CD4-positive, alpha-beta T cell treated with Interleukin-4 for 1 hour (primary cell): ENCODE measurements at places on chromosomes 2 and 18.

- no peak for DNase-seq
Observed at GRCh38 chr2:166932032-166932431, 43.8 kb downstream of the XIRP2 start.

DNA sequence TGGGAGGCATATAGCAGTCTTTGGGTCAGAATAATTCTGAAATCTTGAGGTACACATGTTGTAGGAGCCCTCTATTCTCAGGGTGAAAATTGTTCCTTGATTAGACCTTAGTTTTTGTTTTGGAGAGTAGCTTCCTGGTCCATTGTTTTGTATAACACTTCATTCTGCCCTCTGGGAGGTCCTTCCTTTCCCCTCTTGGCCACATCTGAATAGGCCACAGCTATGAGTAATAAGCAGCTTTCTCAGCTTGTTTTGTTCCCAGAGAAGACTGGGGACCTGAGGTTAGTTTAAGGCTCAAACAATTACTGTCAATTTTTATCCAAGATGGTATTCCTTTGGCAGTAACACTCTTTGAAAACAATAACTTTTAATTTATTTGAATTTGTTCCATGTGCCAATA is 72.6 kb upstream of the NOL4 start:
- no peak for DNase-seq

- no peak for DNase-seq
Observed at GRCh38 chr2:126857502-126857901, 41.2 kb upstream of the TEX51 start.

- DNase-seq, result no peak
Observed at GRCh38 chr2:138632066-138632620, 130.6 kb downstream of the SPOPL start.

DNA sequence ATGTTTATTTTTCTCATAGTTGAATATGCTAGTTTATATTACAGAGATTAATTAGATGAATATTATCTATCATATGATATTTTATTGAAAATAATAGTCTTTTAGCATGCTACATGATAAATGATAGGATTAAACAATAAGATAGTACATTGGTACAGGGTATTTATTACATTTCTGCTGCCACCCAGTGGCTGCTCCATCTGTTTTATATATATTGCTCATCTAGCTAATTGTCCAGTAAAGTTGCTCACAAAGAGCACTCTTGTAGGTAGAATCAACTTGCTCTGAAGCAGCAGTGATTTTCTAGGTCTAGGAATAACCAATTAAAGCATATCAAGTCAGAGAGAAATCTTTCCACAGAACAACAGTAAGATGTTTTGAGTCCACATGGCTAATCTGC is 183.3 kb downstream of the ASXL3 start:
- DNase-seq, result no peak

DNA sequence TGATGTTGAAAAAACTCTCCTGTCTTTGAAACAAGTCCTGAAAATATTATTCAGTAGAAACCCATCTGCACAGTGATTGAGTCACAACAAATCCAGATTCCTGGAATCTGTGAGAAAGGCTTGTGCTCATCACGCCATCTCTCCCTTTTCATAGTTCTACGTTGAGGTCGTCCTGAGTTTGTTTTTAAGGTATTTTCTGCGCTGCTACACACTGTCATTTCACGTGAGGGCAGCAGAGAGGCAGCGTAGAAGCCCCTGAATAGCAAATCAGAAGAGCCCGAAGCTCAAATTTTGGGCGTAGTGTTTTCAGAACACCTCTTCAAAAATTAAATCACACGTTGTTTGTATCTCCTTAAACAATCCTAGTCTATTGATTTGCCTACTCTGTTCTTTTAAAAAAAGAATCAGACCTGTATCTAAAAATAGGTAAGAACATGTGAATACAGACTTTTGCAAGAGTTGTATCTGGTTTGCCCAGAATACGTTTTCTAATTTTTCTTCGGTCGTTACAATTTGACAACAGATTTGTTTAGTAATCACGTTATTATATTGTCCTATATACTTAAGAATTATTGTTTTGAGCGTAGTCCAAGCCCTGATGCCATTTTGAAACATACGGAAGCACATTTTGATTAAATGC is 61.6 kb upstream of the SLC38A11 start:
- DNase-seq, result peak; percentile 2

DNA sequence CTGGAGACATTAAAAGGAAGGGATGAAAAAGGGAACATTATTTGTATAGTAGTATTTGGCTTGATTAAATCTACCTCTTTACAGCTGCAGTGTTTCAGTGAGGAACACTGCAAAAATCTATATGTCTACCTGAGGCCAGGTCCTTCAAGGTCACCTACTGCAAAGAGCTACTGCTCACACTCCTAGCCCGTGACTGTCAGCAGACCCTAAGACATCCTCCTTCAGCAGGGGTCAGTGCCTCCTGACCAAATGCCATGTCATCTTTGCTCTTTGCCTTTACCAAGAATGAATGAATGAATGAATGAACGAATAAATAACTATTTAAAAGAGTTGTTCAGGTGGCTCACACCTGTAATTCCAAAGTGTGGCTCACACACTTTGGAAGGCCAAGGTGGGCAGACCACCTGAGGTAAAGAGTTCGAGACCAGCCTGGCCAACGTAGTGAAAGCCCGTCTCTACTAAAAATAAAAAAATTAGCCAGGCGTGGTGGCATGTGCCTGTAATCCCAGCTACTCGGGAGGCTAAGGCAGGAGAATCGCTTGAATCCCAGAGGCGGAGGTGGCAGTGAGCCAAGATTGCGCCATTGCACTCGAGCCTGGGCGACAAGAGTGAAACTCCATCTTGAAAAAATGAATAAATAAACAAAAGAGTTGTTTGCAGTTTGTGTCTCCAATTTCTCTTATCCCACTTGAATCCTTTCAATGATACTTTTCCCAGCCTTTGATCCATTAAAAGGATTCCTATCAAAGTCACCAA is 84.3 kb upstream of the GRB14 start:
- DNase-seq, result no peak

DNA sequence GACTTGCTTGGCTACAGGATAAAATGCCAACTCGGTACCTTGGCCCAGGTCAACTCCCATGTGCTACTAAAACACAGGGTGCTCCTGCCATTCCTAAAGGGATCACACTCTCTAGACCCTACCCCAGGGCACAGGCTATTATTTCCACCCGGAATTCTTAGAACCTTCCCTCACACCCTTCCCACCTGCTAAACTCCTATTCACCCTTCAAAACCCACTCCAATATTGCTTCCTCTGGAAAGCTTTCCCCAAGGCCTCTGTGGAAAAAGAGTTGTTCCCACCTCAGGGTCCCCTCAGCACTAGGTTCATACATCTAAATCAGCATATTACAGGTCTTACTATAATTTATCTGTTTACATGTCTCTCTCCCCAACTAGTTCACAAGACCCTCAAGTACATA is 75.0 kb upstream of the TANC1 start:
- no peak for DNase-seq

DNA sequence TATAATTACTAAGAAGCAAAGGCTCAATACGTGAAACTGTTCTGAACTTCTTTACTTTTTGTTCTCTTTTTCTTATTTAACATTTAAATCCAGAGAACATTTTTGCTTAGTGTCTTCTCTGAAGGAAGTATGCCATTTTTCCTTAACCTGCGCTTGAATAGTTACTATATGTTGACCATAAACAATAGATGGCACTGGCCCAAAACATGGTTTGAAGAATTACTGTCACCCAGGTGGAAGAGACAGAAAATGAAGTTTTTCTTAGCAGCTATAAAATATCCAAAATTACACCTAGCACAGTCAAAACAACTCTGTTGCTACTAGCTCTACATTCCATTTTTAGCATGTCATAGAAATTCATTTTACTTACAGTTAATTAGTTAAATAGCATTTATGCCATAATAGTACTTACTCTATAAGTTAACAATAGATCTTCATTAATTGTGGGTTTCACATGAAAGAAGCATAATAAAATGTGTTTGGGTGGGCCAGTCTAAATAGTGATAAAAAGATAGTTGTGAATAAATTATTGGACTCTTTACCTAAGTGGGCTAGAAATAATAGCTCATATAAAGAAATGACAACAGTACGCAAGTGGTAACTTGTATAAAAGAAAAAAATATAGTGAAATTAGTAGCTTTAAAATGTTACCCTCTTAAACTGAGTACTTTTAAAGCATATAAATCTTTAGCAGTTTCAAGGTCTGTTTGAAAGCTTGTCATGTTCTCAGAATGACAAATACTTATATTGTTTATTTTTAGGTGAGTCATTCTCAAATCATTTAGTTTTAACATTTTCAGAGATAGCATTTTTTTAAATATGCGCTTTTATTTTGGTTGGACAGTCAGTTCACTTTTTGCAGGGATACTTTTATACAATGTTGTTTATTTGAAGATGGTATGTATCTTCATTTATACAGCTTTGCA is 3.7 kb downstream of the ETAA1 start:
- DNase-seq, result no peak

- no peak for DNase-seq
Observed at GRCh38 chr2:49831698-49832367, 677.5 kb upstream of the FSHR start.

DNA sequence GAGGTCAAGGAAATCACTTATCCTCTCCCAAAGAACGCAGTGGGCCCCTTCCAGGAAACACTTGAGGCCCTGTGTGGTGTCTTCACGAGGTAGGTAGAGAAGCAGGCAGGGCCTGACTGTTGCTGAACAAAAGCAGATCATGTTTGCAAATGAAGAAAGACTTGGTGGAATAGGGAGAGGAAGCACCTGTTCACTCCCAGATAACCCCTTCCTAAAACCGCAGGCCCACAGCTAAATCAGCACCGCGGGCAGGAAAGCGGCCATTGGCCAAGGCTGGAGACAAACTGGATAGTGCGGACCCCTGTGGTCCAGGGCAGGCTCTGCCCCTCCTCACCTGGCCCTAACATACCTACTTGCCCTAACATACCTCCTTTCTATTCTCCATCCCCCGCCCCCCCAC is 64.9 kb upstream of the KLHL29 start:
- no peak for DNase-seq

- DNase-seq, result no peak
Observed at GRCh38 chr2:178072000-178072382, 586 bp downstream of the PDE11A start.

GRCh38 chr18:35174093-35174731 is 66.6 kb upstream of the ZNF397 start:
- DNase-seq, result no peak

GRCh38 chr2:232422051-232422450 is 15.4 kb downstream of the ALPG start:
- no peak for DNase-seq

- DNase-seq, result no peak
Observed at GRCh38 chr2:28287256-28287915, 105.3 kb upstream of the FOSL2 start.

GRCh38 chr2:231139796-231140195 is 15.0 kb upstream of the HTR2B start:
- DNase-seq, result no peak

- no peak for DNase-seq
Observed at GRCh38 chr18:2881840-2882195, 35.0 kb downstream of the EMILIN2 start.

GRCh38 chr2:36541891-36542595 is 55.9 kb downstream of the FEZ2 start:
- DNase-seq, result no peak

DNA sequence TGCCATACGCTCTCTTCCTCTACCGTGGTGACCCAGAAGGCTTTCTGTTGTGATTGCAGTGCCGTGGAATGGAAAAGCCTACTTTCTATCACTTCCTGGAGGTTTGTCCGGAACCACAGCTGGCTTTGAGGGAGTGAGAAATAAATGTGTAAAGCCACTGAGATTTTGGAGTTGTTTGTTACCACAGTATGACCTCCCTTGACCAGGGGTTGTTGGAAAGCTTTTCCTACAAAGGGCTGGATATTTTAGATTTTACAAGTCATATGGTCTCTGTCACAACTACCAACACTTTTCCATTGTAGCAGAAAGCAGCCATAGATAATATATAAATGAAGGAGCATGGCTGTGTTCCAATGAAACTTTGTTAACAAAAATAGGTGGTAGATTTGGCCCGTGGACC is 70.3 kb downstream of the VAPA start:
- no peak for DNase-seq

- no peak for DNase-seq
Observed at GRCh38 chr18:40216856-40217255, 1738.2 kb upstream of the PIK3C3 start.

GRCh38 chr2:1432726-1433125 is 19.5 kb downstream of the TPO start:
- no peak for DNase-seq

DNA sequence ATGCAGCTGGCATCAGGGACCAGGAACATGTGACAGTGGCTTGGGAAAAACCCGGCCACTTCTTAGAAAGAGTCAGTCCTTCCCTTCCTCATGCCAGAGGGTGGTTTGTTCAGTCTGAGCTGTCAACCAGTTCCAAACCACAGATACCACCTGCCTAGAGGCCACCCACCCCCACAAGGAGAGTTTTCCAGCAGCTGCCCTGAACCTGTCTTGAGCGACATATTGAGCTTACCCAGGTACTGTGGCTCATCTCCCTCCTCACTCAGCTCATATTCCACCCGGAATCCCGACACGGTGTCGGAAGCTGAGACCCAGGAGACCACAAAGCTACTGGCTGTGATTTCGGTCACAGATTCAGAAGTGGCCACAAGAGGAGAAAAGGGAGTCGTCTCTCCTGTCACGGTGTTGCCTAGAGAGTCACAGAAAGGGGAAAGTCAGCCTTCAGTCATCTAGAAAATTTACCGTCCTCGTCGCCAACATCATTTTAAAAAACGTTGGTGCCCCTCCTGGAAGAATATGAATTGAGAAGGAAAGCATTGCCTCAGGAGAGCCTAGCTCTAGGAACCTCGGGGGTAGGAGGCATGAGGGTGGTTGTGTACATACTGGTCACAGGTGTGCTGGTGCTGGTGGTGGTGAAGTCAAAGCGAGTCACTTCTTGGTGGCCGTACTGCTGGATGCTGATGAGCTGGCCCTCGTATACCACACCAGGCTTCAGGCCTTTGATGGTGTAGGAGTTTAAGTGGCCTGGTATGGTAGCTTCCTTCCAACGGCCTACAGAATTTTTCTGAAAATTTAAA is 26.3 kb downstream of the FN1 start:
- DNase-seq, result no peak

GRCh38 chr2:240426845-240427721 is 8.4 kb upstream of the GPC1 start:
- DNase-seq, result peak; percentile 7

- DNase-seq, result no peak
Observed at GRCh38 chr2:49237867-49238603, 83.7 kb upstream of the FSHR start.

DNA sequence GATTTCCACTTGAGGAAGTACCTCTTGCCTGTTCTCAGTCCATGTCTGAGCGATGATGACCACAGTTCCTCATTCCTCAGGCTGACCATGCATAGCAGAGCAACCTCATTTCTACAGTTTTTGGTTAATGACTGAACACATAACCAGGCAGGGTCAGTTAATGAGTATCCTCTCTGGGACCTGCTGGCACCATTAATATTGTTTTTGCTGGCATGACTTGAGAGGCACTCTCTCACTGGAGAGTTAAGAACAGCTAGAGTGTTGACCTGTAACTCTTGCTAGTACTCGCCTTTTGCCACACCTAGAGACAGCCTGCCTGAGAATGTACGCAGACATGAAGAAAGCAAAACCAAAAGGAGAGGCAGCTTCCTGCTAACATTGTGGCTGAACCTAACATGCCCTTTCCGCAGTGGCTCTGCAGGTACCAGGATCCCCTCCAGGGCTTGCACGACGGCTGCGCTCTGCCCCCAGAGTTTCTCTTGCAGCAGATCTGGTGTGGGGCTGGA is 23.9 kb downstream of the PECR start:
- DNase-seq, result peak; percentile 67
